ENCODE measurements at places on chromosomes 16 and 17. TPM values are rescaled to one million over a fixed set of nuclear protein-coding genes. Genes with fewer than 3 reads are reported as not detected.

The CTU2 gene
- total RNA-seq = 17.8 TPM

The LGALS9B gene
- total RNA-seq = not detected

The KRT40 gene
- total RNA-seq = not detected

The RAB26 gene
- 1.2 TPM for total RNA-seq

The ZG16 gene
- not detected for total RNA-seq
